ENCODE measurements at places on chromosomes 1 and 21.

DNA sequence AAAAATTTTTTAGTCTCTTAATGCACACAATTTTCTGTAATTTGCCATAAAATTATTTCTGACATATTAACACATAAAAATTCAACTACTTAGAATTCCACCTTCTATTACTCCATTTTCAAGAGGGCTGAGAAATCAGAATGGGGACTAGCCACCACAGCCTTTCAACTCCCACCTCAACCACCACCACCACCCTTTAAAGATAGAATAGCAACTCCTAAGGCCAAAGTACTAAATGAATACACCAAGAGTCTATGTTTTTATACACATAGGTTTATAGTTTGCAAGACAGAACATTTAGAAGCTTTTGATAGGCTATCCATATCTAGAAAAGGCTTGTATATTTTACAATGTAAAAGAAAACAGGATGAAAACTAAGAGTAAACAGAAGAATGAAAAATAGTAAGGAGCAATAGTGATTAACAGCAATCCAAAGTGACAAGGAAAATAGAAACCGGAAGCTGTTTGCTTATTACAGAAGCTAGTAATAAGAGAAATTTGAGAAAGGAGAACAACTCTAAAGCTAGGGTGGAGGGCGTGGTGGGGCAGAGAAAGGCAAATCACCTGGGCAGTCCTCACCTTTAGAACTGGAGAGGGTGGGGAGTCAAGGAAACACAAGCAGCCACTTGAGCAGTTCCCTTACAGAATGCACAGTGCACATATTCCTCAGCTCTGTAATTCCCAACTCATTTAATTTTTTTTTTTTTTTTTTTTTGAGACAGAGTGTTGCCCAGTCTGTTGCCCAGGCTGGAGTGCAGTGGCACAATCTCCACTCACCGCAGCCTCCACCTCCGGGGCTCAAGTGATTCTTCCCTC lies 27.7 kb downstream of the EPS15 start:
- DNase-seq, result no peak

DNA sequence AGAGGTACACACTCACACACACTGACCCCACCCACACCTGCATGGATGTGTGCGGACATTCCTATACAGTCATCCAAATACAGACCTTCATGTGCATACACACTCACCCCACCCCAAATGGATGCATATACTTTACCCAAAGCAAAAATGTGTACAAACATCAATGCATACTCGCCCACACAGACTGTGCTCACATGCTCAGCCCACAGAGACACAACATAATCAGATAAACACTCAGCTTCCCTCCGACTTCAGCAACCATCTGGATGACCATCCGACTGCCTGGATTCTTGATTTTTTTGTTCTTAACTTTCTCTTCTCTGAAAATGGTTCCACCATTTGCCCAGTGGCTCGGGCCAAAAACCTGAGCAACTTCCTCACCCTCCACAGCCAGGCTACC lies 24.4 kb upstream of the GJB5 start:
- DNase-seq, result no peak

DNA sequence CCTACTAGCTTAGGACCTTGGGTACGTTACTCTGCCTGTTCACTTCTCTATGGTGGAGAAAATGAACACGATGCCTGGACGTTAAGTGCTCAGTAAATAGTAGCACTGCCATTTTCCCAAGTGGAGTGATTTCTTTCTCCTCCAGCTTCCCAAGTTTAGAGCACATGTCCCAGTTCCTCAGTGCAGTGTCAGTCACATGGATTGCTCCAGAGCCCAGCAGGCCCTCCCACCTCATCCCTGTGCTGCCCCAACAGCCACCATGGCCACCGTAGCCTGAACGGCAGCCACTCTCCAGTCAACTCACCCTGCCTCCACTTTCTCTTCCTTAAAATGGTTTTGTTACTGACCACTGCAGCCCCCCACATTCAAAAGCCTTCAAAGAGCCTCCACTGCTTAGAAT lies 8.5 kb downstream of the STMN1 start:
- no peak for DNase-seq

DNA sequence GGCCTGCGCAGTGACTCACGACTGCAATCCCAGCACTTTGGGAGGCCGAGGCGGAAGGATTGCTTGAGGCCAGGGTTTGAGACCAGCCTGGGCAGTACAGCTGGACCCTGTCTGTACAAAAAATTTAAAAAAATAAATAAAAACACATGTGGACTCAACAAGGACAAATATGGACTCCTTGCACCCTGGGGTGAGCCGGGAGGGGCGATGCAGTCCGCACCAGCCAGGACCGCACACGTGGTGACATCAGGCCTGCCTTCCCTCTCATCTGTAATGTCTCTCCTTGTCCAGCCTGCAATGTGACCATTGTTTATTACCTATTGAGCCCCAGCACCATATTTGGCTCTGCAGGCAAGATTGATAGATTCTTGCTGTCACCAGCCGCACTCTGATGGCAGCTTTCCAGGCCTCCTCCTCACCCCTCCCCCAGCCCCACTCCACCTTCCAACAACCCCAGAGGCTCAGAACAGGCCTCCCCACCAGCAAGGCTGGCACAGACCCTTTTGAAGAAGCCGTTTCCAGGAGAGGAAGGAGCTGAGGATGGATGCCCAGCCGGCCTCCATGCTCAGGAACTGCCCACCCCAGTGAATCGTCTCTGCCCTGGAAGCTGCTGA lies 55.2 kb downstream of the IRF2BP2 start:
- no peak for DNase-seq

Measured in activated naive CD4-positive, alpha-beta T cell (primary cell).